Tibial artery (tissue), 4 donors: ENCODE measurements at places on chromosomes 11 and 22.

DNA sequence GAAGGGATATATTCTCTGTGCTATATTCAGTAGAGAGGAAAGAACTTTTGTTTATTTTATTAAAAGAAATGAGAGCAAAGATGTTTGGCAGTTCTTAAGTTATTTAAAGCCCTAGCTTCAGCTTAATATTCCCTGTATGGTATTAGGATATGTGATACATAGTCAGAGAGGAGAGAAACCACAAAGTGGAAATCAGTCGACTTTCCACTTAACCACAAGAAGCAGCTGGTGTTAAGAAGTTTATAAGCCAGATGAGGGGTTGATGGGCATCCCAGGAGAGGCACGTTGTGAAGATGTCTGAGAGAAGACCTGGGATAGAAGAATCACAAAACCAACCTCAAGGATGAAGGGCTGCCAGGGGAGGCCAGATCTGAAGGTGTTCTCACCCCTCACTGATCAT, 23.3 kb upstream of the PHF21B start:
- DNase-seq, result no peak
- no peaks in the 10 kb centered on the region for H3K4me1 ChIP-seq
- no peaks in the 10 kb centered on the region for H3K27me3 ChIP-seq
- H3K36me3 ChIP-seq, result no peaks in the 10 kb centered on the region

DNA sequence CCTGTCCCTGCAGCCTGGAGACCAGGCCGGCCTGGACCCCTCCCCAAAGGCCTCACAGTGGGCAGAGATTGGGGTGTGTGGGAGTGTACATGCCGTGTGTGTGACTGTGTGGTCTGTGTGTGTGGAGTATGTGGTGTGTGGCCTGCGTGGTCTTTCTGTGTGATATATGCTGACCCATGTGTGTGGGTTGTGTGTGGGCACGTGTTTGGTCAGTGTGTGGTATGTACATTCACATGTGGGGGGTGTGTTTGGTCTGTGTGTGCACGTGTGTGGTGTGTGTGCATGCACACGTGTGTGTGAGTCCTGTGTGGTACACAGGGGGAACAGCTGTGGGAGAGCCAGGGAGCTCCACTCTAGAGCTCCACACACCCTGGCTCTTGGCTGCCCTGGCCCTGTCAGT, 1185.1 kb downstream of the BRD1 start:
- no peaks in the 10 kb centered on the region for H3K4me1 ChIP-seq
- no peak overlapping the region for H3K4me3 ChIP-seq

DNA sequence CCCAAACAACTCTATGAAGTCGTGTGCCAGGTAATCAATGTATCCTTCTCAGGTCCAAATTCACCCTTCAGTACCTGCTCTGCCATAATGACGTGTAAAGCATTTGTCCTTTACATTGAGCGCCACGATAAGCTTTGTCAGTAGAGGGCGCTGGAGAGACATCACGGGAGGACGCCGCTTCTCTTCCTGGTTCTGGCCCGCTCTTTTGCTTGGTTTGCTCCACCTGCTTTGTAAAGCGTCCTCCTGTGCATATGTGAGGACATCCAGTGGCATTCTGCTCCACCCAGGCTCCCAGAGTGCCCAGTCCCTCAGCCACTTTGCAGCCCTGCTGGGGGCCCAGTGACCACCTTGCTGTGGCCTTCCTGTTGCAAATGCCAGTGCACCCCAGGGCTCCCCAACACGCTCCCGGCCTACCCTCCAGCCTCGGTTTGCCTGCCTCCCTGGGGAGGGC, 61.1 kb downstream of the WT1 start:
- no peak overlapping the region for H3K27ac ChIP-seq
- H3K4me3 ChIP-seq, result no peak overlapping the region
- no peak for DNase-seq
- peaks cover 7% of the 10 kb centered on the region for H3K27me3 ChIP-seq

GRCh38 chr11:12432507-12432906, 55.1 kb downstream of the PARVA start:
- H3K27ac ChIP-seq, result peak overlapping the region; percentile 89
- H3K4me1 ChIP-seq, result no peaks in the 10 kb centered on the region
- no peaks in the 10 kb centered on the region for H3K36me3 ChIP-seq
- no peak overlapping the region for H3K4me3 ChIP-seq

DNA sequence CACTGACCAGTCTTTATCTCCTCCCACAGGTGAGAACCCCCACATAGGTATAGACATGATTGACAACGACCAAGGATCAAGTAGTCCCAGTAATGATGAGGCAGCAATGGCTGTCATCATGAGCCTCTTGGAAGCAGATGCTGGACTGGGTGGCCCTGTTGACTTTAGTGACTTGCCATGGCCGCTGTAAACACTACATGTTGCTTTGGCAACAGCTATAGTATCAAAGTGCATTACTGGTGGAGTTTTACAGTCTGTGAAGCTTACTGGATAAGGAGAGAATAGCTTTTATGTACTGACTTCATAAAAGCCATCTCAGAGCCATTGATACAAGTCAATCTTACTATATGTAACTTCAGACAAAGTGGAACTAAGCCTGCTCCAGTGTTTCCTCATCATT, 76.5 kb downstream of the BTBD10 start:
- H3K4me3 ChIP-seq, result no peak overlapping the region
- no peak for DNase-seq
- H3K27ac ChIP-seq, result no peak overlapping the region
- H3K4me1 ChIP-seq, result peaks cover 25% of the 10 kb centered on the region
- peaks cover 29% of the 10 kb centered on the region for H3K36me3 ChIP-seq

DNA sequence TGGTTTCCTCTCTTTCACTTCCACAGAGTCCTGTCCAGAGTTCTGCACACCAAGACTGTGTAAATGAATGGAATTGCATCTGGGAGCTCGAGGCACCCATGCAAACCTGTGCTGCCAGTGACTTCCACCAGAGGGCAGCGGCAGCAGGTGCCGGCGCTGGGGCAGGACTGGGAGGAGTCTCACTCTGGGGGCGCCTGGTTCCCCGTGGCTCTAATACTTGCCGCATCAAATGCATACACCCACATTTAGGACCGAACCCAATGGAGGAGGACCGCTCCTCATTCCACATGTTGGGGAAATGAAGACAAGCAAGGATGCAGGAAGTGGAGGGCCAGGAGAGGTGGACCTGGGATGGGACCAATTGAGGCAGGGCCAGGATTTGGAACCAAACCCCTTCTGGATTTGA, 1.1 kb upstream of the CD6 start:
- DNase-seq, result peak; percentile 35
- no peaks in the 10 kb centered on the region for H3K4me1 ChIP-seq
- H3K27me3 ChIP-seq, result peaks cover 16% of the 10 kb centered on the region
- no peak overlapping the region for H3K27ac ChIP-seq
